ENCODE measurements at places on chromosomes 12 and 14. TPM values are rescaled to one million over a fixed set of nuclear protein-coding genes. Genes with fewer than 3 reads are reported as not detected.

DNA sequence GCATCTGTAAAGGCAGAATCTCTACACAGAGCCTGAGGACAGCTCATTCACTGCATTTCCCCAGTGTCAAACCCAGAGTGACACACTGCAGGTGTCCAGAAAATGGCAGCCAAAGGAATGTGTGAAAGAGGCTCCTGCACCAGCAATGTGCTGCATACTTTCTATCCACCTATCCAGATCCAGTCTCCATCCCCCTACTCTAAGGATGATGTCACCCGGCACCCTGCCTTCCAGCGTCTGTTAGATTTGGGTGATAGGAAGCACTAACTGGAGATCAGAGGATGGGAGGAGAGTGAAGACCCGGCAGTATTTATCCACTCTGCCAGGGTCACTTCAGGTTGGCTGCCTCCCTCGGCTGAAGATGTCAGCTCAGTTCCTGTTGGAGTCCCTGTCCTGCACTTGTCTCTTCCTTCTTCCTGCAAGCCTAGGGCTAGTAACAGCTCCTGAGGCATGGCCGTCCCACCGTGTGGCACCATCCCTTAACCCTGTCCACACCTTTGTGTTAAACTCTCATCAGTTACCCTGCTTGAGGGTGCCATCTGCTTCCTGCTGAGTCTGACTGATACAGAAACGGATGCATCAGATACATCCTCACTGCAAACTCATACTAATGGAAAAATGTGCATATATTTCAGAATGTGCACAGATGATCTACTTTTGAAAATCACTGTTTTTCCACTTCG lies 13.0 kb upstream of the GPR68 start:
- H3K36me3 ChIP-seq, result no peaks in the 10 kb centered on the region
- H3K27me3 ChIP-seq, result no peaks in the 10 kb centered on the region
- H3K4me3 ChIP-seq, result no peak overlapping the region
- peaks cover 41% of the 10 kb centered on the region for H3K4me1 ChIP-seq
- no peak overlapping the region for H3K27ac ChIP-seq

- no peaks in the 10 kb centered on the region for H3K36me3 ChIP-seq
- no peak for DNase-seq
- H3K4me3 ChIP-seq, result no peak overlapping the region
- no peaks in the 10 kb centered on the region for H3K27me3 ChIP-seq
Observed at GRCh38 chr14:56271970-56272369, 153.8 kb downstream of the PELI2 start.

- H3K27me3 ChIP-seq, result no peaks in the 10 kb centered on the region
- H3K27ac ChIP-seq, result no peak overlapping the region
- H3K36me3 ChIP-seq, result peaks cover 11% of the 10 kb centered on the region
- peaks cover 10% of the 10 kb centered on the region for H3K4me1 ChIP-seq
Observed at GRCh38 chr12:122006186-122006926, 15.3 kb upstream of the BCL7A start.

The EMC9 gene
- polyA plus RNA-seq, result 31.2 TPM

DNA sequence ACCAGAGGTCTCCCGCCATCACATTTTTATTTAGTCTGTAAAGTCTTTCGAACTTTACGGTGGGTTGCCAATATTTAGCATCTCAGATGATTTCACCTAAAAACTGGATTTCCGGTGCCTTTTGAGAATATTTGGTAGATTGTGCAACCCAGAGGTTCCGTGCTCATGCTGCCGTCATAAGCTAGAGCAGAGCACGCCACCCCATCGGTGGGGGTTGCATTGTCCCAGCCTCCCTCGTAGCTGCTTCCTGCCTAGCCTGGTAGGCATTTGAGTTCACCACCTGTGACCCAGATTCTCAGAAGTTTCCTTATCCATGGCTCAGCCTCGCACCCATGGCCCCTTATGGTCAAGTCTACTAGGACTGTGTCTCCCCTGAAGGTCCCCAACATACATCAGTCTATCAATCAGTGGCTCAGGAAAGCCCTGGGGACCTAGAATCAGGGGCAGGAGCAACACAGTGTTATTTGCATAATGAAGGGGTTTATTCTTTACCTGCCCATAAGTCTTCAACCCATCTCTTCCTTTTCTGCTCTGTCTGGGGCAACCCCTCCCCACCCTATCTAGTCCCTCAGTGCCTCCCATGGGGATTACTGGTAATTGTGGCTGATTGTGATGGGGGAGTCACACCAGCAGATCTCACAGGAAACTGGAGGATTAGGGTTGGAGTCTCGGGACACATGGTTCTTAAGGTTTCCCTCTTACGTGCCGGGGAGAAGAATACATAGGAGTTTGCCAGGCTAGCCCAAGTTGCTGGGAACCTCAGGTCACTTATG lies 152.3 kb downstream of the PHETA1 start:
- no peak overlapping the region for H3K4me3 ChIP-seq
- no peak for DNase-seq
- H3K4me1 ChIP-seq, result peaks cover 5% of the 10 kb centered on the region
- no peak overlapping the region for H3K27ac ChIP-seq
- H3K36me3 ChIP-seq, result no peaks in the 10 kb centered on the region

DNA sequence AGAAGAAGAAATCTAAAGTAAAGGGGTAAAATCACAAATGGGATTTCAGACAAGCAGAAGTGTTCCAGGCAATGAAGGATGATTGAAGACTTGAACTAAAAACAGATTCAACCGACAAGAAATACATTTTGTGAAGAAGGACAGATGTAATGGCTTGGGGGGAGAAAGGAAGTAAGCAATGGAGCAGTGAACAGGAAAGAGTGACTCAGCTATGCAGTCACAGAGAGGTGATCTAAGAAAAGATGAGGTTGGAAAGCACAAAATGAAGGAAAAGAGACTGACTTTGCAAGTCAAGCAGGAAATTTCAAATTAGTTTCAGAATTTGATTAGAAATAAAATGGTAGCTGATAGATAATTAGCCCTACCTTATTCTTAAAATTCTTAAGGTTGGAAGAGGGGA lies 66.5 kb downstream of the PUS7L start:
- no peaks in the 10 kb centered on the region for H3K4me1 ChIP-seq
- no peaks in the 10 kb centered on the region for H3K27me3 ChIP-seq
- DNase-seq, result no peak

- no peak for DNase-seq
- H3K4me3 ChIP-seq, result no peak overlapping the region
- no peaks in the 10 kb centered on the region for H3K27me3 ChIP-seq
- peaks cover 7% of the 10 kb centered on the region for H3K36me3 ChIP-seq
- no peak overlapping the region for H3K27ac ChIP-seq
- H3K4me1 ChIP-seq, result peaks cover 18% of the 10 kb centered on the region
Observed at GRCh38 chr12:120670667-120671066, 16.3 kb upstream of the MLEC start.

DNA sequence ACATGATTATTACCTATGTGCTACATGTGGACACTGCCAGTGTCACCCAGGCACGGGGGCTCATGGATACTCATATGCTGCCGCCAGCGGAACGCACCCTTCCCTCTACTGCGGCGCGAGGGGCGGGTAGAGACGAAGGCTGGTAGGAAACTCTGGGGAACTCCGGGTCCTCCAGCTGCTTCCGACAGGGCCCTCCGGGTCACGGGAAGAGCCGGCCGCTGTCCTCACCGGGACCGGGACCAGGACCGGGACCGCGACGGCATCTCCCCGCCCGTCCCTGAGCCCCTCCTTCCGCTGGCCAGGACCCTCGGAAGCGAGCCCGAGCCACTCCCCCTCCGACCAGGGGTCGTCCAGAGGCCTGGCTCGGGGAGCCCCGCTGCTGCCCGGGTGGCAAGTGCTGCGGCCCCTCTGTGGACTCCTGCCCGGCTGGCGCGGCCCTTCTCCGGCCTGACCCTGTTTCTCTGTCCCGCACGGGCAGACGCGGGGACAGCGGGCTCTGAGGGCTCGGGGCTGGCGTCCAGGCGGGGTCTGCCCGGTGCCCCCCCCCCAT lies 209.6 kb downstream of the ADGRD1 start:
- no peak overlapping the region for H3K4me3 ChIP-seq
- H3K27ac ChIP-seq, result no peak overlapping the region
- no peak for DNase-seq
- no peaks in the 10 kb centered on the region for H3K36me3 ChIP-seq

The ACOT6 gene
- polyA plus RNA-seq, result 1.3 TPM

GRCh38 chr12:69204191-69204590 lies 35.2 kb upstream of the CPSF6 start:
- no peak overlapping the region for H3K27ac ChIP-seq
- no peaks in the 10 kb centered on the region for H3K36me3 ChIP-seq
- DNase-seq, result no peak
- H3K4me1 ChIP-seq, result no peaks in the 10 kb centered on the region

- DNase-seq, result no peak
- peaks cover 71% of the 10 kb centered on the region for H3K36me3 ChIP-seq
- H3K27me3 ChIP-seq, result no peaks in the 10 kb centered on the region
- H3K27ac ChIP-seq, result no peak overlapping the region
Observed at GRCh38 chr14:102439556-102439955, 70.0 kb downstream of the ANKRD9 start.

DNA sequence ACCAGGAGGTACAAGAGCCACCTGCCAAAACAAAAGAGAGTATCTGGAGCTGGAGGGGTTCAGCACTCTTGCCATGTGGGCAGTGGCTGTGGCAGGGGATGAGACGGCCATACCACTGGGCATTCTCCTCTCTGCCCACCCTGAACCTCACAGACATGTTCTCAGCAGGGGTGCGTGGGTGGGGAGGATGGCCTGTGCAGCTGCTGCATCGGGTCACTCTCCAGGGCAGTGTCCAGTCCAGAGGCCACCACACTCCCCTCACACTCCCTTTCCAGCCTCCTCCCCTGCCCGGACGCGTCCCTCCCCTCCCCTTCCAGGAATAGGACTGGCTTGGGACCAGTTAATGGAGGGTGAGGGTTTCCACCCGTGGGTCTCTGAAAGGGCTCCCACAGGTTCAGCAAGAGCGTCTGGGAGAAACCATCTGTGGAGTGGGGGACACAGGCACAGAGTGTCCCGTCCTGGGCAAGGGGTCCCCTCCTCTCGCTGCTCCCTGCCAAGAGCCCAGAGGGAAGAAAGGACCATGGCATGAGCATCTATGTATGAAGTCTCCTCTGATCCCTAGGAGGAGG lies 501 bp downstream of the C1R start:
- H3K4me3 ChIP-seq, result peak overlapping the region; percentile 60
- H3K27ac ChIP-seq, result no peak overlapping the region
- no peak for DNase-seq
- H3K36me3 ChIP-seq, result peaks cover 7% of the 10 kb centered on the region

The CLEC4D gene
- not detected for polyA plus RNA-seq

DNA sequence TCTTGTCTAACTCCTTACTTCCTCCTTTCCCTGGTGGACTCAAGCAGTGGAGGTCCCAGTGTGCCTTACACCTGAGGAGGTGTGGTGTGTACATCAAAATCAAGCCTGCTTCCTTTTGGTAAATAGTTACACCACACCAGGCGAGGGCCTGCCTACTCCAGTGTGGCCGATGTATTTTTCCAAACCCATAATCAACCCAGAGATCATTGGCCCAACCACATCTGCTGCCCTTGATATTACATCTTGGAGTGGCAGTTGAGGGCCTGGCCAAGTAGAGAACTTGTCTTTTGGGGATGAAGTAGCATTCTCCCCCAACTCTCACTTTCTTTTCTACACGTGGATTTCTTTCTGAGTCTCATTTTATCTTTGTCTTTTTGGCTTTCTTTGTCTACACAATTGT lies 187.4 kb downstream of the EFCAB11 start:
- DNase-seq, result no peak
- no peaks in the 10 kb centered on the region for H3K36me3 ChIP-seq
- no peaks in the 10 kb centered on the region for H3K27me3 ChIP-seq
- no peak overlapping the region for H3K27ac ChIP-seq
- H3K4me1 ChIP-seq, result no peaks in the 10 kb centered on the region

The AQP6 gene
- 7.3 TPM for polyA plus RNA-seq

The SERPINA9 gene
- not detected for polyA plus RNA-seq

The MBIP gene
- polyA plus RNA-seq, result 37.5 TPM

DNA sequence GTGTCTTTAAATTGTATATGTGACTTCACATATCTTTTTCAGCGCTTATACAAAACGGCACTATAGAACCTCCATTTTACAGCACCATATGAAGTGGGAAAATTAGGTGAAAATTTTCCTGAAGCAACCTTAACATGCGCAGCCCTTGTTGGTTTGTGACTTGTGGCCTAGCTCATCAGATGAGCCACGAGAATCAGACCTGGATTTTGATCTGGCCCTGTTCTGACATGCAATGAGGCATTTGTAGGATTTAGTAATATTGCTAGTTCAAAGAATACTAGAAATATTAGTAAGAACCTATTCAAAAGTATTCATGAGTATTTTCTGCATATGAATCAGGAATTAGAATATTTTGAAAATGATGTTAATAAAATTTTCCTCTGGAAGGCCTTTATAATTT lies 2.9 kb downstream of the CDKN1B start:
- H3K27ac ChIP-seq, result no peak overlapping the region
- H3K4me1 ChIP-seq, result peaks cover 17% of the 10 kb centered on the region
- H3K36me3 ChIP-seq, result peaks cover 3% of the 10 kb centered on the region
- no peak for DNase-seq

The SMCO3 gene
- 0.44 TPM for polyA plus RNA-seq

DNA sequence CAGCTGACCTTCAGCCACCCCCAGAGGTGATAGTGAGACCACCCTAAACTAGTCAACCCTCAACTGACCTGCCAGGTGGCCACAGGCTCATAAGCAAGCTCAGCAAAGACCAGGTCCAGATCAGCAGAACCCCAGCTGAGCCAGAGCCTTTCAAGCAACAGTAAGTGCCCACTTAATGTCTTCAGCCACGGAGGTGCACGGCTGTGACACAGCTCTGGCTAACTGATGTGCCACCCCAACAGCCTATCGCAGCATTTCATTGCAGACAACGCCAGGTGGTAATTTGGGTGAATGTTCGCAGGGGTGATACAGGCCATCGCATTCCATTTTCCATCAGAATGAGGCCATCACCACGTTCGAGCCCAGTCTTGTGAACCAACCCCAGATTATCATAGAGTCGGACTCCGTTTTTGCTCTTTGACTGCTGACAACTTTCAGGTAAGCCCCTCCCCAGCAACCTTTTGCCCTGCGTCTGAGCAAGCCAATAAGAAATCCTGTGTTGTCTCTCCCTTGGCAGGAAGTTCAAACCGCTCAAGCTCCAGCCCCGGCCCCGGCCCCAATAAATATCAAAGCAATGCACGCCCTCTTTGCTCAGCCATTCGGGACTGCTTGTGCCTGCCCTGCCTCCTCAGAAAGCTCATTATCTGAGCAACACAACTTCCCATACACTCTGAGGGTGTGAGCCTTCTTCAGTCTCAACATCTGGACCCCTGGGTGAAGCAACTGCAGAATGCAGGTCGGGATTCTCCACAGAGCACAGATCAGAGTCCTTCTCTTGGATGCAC lies 44.4 kb downstream of the JAG2 start:
- H3K36me3 ChIP-seq, result no peaks in the 10 kb centered on the region
- no peak overlapping the region for H3K27ac ChIP-seq
- DNase-seq, result no peak
- H3K4me1 ChIP-seq, result no peaks in the 10 kb centered on the region

DNA sequence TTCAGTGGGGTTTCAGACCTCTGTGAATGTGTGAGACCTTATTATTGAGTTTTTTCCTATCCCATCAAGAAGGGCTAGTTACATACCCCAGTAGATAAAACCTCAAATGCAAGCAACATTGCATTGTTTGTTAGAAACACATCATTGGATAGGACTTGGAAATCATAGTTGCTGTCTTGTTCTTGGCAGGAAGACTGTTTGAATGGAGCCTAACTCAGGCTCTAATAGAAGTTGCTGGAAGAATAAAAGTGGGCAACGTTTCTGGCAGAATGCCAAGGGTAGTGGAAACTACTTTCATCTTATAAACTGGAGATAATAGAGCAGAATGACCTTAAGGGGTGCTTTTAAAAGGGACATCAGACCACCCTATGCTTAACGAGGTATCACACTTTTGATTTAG lies 9.9 kb upstream of the PTHLH start:
- no peak overlapping the region for H3K27ac ChIP-seq
- no peaks in the 10 kb centered on the region for H3K36me3 ChIP-seq
- H3K4me3 ChIP-seq, result no peak overlapping the region
- no peak for DNase-seq

Data from spinal cord (tissue), 10 donors.